ENCODE measurements at places on chromosomes 7 and 10. TPM values are rescaled to one million over a fixed set of nuclear protein-coding genes. Genes with fewer than 3 reads are reported as not detected.

Gene ACBD7
- polyA plus RNA-seq, result 0.58 TPM

DNA sequence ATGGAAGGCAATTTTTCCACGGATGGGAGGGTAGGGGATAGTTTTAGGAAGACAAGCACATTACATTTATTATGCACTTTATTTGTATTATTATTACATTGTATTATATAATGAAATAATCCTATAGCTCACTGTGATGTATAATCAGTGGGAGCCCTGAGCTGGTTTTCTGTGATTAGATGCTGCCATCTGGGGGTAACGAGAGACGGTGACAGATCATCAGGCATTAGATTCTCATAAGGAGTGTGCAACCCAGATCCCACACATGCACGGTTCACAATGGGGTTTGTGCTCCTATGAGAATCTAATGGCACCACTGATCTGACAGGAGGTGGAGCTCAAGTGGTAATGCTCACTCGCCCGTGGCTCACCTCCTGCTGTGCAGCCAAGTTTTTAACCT lies 103.9 kb upstream of the STK17A start:
- DNase-seq, result no peak

- no peak for DNase-seq
These were observed 716 bp downstream of the SMARCD3 start for GRCh38 chr7:151247611-151248345.

DNA sequence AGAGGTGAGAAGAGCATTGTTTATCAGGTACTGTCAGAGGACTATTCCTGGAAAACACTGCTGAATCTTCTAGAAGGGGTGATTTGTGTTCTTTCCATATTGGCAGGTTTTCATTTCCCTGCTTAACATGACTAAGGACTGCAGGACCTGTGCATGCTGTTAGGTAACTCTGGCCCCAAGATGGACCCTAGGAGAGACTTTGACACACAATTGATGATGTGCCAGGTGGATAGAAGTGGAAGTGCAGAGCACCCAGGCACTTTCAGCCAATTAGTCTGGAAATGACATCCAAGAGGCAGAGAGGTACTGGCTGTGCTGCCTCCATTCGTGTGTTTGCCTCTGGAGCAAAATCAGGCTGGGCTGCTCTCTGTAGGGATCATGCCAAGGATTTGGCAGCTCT lies 496.3 kb upstream of the GALNT17 start:
- no peak for DNase-seq

DNA sequence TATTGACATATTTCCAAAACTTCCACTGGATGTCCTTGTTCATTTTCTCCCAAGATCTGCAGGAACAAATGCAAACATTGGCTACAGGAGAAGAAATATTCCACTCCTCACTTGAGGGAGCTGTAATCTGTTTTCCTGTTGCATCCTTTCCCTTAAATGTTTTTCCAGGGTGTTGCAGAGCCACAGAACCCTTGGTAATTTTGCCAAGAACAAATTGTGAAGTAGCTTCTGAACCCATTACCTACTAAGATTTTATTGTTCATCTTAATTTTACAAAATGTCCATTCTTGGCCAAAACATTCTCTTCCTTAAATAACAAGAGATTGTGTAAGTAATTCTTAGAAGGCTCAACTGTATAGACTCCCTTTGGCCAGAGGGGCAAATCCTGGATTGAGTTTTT lies 177.0 kb downstream of the GNAT3 start:
- DNase-seq, result no peak

DNA sequence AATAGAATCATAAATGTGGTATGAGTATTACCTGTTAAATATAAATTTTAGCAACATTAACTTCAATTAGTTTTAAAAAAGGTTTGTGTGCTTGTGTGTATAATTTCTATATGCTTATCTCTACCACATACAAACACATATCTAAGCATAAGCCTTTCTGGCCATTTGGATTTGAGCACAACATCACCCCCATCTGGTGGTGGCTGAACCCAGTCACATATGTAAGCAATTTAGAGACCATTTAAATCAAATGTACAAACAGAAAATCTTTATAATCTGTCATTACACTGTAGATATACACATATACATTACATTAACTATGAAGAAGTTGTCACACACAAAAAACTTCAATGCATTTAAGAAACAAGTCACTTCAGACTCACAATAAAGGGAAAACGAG lies 31.7 kb downstream of the GPR22 start:
- no peak for DNase-seq

Gene CPA2
- 0.10 TPM for polyA plus RNA-seq

- no peak for DNase-seq
These were observed 37.3 kb downstream of the HDAC9 start for GRCh38 chr7:18532813-18533212.

Gene ADCY1
- 0.10 TPM for polyA plus RNA-seq

Gene SFTPD
- not detected for polyA plus RNA-seq

GRCh38 chr7:137221467-137221866 lies 122.1 kb downstream of the PTN start:
- no peak for DNase-seq

DNA sequence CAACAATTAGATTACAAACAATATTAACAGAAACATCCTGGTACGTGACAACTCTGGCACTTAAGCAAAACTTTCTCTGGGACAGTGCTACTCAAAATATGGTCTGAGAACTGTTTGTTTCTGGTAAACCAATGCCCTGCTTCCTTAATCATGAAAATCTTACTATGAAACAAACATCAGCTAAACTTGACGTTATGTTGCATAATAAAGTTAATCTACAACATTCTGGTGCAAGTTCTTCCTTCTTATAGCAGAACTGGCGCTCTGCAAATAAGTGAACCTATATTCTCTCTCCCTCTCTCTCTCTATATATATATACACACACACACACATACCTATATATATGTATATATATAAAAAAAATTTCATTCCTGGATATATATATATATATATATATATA lies 7.8 kb downstream of the C7orf33 start:
- no peak for DNase-seq

- DNase-seq, result no peak
These were observed 125.6 kb downstream of the SEMA3A start for GRCh38 chr7:84069033-84069432.

Gene CNPY1
- polyA plus RNA-seq, result not detected

- no peak for DNase-seq
These were observed 6.1 kb upstream of the MEOX2 start for GRCh38 chr7:15692501-15693020.

DNA sequence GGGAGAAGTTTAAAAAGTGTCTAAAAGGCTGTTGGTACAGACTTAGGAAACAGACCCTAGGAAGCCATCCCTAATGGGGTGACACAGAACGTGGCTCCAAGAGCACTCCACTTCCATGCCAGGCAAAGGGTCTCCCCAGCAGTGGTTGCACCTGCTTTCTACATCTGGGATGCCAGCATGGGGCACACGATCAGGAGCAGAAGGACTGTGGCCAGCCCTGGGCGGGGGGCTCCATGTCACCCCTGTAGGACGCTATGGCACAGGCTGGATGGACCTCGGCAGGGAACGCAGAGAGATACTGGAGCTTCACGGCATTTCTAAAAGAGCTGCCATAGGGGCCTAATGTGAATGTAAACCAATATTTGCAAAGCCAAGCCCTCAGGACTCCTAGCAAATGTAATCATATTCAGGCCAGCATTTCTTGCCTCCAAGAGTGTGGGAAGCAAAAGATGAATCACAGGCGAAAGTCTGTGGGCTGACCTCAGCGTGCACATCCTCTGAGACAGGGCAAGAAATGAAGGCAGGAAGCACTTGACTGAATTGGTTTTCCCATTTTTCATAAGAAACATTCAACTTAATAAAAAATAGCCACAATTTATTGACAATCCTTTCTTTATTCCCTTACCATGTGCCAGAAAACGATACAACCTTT lies 93.9 kb downstream of the ATXN7L1 start:
- peak; percentile 78 for DNase-seq

DNA sequence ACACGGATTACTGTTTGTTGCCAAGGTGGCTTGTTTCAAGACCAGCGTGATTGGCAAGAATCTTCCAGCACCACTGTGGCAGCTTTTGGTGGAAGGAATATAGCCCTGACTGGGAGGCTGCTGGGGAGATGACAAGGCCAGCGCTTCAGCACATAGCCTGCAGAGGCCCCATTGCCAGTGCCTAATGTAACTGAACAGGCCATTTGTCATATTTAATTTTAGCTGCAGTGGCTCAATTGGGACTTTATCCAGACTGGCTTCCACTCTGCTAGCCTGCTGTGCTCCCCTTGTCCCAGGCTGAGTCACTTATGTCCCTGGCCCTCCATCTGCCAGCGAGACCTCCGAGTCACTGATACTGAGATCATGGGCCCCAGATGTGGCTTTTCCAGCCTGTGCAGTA lies 483.1 kb downstream of the GALNT17 start:
- DNase-seq, result no peak

DNA sequence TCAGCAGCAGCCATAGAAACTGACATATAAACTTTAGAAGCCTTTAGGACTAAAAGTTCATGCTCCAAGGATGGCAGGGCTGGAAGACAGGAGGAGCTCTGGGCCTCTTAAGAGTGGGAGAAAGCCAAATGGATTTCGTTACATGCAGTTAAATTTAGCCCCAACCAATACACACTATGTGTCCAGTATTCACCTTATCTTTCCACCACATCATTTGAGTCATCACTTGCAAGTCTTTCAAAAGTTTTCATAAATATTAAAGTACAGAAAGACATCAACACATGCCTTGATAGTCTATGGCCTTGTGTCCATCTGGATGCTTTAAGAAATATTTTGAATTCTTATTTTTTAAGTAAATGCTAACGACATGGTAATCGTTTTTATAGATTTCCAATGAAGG lies 392.4 kb upstream of the LRRN3 start:
- DNase-seq, result no peak

- DNase-seq, result no peak
These were observed 11.4 kb upstream of the TWIST1 start for GRCh38 chr7:19128856-19129255.

DNA sequence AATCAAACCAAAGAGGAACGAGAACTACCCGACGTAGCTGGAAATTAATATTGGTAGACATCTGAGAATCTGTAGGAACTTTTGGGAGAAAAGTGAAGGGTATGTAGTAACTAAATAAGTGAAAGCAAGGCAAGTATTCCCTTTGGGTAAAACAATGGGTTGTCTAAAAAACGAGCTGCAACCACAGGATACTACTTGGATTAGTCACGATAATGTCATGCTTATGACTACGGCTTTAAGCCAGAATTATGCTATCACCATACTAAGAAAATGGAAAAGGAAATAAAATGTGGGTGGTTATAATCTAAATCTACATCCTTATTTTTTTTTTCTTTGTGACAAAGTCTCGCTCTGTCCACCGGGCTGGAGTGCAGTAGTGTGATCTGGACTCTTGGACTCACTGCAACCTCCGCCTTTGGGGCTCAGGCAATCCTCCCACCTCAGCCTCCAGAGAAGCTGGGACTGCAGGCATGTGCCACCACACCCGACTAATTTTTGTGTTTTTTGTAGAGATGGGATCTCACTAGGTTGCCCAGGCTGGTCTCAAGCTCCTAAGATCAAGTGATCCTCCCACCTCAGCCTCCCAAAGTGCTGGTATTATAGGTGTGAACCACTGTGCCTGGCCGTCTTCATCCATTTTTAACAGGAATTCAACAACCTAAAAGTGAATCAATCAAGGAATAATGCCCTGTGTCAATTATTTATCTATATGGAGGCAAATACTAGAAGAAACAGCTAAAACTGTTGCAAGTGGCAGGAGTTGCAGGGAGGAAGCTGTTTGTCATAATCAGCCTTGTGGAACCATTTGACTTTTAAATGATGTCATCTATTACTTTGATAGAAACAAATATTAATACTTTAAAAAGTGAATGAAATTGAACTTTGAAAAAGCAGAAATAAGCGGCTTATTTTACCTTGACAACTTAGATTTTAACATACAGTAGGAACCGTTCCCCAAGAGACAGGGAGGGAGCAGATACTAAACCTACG lies 189.3 kb downstream of the PRPF18 start:
- DNase-seq, result peak; percentile 55

GRCh38 chr7:92643821-92644220 lies 53.6 kb upstream of the FAM133B start:
- no peak for DNase-seq

GRCh38 chr7:81680120-81680519 lies 89.7 kb downstream of the HGF start:
- DNase-seq, result no peak

GRCh38 chr10:86182595-86182994 lies 184.0 kb downstream of the GRID1 start:
- no peak for DNase-seq

Gene MUC12
- polyA plus RNA-seq, result 2.8 TPM

- DNase-seq, result no peak
These were observed 269.4 kb downstream of the DNAJB9 start for GRCh38 chr7:108839076-108839475.

DNA sequence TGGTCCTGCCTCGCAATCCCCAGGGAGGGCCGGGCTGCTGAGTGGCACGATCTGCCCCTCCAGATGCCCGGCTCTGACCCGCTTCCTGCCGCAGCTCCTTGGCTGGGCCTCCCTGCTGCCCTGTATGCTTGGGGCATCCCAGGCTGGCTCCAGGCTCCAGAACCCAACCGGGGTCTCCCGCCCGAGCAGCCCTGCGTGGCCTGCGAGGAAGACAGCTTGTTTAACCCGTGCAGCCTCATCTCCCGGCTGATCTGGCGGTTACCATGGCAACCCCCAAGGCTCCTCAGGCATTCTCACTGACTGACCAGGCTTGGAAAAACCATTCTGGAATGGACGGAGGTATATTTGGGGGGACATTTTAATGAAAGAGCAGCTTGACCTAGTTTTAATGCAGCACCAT lies 232.4 kb upstream of the MYO3A start:
- no peak for DNase-seq

DNA sequence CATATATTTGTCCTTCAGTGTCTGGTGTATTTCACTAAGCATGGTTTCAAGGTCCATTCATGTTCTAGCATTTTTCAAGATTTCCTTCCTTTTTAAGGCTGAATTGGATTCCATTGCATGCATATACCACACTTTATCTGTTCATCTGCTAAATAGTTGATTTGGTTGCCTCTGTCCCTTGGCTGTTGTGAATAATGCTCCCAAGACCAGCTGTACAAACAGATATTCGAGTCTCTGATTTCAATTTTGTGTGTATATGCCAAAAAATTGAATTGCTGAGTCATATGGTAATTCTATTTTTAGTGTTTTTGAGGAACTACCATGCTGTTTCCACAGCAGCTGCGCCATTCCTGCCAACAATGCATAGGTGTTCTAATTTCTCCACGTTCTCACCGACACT lies 216.4 kb downstream of the NRG3 start:
- DNase-seq, result no peak
